Stimulated activated CD8-positive, alpha-beta memory T cell treated with anti-CD3 and anti-CD28 coated beads, Interleukin-7, amount 100 ng/mL, for 1 hour (primary cell): ENCODE measurements at places on chromosomes 12 and 14.

- DNase-seq: no peak
Observed at GRCh38 chr12:6582196-6582595, 14.1 kb upstream of the NOP2 start.

GRCh38 chr12:59941461-59941860 lies 345.6 kb downstream of the SLC16A7 start:
- DNase-seq: no peak

DNA sequence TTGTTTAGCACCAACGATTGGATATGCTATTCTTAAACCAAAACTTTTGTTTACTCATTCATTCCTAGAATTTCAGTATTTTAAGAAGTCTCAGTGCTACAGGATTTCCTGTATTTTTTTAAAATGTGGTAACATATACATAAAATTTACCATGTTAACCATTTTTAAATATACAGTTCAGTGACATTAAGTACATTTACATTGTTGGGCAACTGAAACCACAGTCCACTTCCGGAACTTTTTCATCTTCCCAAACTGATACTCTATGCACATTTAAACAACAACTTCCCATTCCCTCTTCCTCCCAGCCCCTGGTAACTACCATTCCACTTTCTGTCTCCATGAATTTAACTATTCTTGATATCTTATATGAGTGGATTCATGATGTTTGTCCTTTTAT lies 30.3 kb downstream of the PDE3A start:
- DNase-seq: no peak

DNA sequence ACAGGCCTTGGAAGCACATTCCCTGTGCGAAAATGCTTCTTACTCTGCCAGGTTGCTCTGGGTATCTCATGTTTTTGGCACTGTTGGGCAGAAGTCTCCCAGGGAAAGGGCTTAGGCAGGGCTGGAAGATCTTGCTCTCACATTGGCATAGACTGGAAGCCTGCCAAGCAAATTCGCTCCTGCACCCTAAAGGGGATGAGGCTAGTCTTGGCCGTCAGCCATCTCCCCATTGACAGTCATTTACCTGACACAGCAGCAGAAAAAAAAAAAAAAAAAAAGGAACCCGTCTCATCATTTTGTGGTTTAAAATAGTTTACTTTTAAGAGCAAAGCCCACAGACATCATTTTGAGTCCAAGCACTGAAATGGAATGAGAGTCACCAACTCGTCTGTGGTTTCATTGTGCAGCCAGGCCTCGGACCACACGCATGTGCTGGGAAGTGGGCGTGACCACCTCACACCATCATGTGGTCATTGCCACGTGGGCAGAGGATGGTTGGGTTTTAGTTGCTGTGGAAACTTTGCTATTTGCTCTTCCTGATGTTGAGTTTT lies 84.8 kb downstream of the NRXN3 start:
- DNase-seq: no peak

DNA sequence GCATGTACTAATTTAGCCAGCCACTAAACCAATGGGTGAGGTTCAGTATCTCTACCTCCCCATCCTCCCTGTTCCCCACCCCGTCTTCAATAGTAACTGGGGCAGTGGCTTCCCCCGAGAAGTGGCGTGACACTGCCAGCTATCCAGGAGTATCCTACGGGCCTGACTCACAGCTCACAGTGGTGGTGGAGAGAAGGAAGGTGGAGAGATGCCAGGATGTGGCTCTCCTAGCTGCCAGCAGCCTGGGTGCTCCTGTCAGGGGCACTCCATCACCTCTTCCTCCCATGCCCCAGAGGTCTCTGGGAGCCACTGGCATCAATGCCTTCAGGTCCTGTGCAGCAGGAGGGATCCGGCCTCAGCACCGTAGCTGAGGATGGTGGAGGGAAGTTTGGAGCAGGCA lies 49.0 kb downstream of the TSPAN11 start:
- DNase-seq: no peak

DNA sequence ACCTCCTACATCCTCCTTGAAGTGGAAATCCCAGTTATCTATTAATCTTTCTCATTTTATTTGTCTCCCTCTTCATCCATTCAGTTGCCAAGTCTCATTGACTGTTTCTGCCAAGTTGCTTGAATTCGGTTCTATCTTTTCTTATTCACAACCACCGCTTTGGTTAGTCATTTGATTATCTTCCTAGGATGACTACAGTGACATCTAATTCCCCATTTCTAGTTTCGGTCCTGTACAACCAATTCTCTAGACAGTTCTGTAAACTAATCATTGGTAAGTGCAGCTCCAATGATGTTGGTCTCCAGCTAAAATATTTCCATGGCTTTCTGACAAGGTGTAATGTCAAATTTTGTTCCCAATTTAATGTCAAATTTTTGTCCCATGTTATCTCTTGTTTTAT lies 220.1 kb downstream of the ADAMTS20 start:
- DNase-seq: no peak
